ENCODE measurements at places on chromosomes 3 and 15.

DNA sequence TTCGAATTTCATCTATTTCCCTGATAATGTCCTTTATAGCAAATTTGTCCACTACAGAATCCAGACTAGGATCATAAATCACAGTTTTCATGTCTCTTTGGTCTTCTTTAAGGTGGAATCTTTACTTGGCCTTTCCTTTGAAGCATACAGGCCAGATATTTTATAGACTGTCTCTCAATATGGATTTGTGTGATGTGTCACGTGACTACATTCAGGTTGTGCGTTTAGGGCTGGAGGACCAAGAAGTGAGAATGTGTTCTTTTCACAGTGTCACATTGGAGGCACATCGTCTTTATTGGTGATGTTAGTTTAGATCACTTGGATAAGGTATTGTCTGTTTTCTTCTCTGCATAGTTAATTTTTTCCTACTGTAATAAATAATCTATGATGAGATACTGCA lies 232.9 kb downstream of the MEIS2 start:
- no peak for DNase-seq

GRCh38 chr15:31324186-31324585 lies 2.4 kb upstream of the KLF13 start:
- DNase-seq: no peak

GRCh38 chr3:46693892-46694226 lies 380 bp upstream of the ALS2CL start:
- DNase-seq: no peak

GRCh38 chr15:41199470-41199869 lies 31.1 kb downstream of the EXD1 start:
- no peak for DNase-seq
